ENCODE measurements at places on chromosomes 4 and X.

GRCh38 chrX:48022738-48023137 lies 15.9 kb downstream of the SPACA5 start:
- no peak for DNase-seq

- DNase-seq: no peak
These were observed 127.9 kb downstream of the ZNF330 start for GRCh38 chr4:141348573-141348972.

DNA sequence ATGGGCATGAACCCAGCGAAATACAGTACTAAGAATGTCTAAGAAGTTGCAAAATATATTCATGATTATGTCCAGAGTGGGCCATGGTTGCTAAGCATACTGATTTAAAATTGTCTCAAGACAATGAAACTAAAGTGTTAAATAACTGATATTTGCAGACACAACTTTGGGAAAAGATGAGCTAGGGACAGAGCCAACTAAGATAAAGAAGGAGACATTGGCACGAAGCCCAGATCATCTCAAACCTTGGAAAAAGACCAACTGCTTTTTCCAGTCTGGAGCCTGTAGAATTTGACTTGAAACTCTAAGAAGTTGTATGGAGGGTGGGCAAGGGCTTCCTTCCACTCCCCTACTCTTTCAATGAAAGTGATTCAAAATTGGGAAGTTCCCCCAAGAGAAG lies 108.5 kb upstream of the GLRA2 start:
- no peak for DNase-seq

DNA sequence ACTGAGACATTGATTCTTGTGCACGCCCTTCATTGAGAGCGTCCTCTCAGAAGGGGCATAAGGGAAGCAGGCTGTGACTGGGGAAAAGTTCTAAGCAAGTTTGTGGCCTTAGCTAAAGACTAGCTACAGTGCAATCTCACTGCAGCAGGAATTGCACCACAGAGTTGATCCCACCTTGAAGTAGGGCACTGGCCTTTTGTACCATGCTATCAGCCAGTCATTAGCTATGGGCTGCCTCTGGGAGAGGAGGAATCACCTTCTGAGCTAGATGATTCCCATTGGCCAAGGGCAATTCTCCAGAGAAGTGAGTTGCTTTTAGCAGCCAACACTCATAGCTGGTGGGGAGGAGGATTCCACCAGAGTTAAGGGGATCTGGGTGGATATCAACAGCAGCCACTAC lies 142.6 kb upstream of the SCML1 start:
- no peak for DNase-seq

GRCh38 chr4:39480902-39481695 lies 22.2 kb downstream of the LIAS start:
- DNase-seq: no peak

GRCh38 chrX:38233891-38234667 lies 13.4 kb upstream of the SRPX start:
- no peak for DNase-seq

DNA sequence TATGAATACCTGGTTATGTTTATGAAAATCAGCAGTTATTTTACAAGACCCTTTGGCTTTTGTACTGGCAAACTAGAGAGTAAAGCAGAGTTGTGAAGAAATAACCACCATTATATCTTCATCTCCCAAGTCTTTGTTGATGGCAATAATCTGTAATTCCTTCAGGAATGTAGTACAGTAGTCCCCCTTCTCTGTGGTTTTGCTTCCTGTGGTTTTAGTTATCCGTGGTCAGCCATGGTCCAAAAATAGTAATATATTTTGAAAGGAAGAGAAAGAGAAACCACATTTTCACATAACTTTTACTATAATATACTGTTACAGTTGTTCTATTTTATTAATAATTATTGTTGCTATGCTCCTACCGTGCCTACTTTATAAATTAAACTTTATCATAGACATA lies 27.8 kb downstream of the BANK1 start:
- DNase-seq: no peak

DNA sequence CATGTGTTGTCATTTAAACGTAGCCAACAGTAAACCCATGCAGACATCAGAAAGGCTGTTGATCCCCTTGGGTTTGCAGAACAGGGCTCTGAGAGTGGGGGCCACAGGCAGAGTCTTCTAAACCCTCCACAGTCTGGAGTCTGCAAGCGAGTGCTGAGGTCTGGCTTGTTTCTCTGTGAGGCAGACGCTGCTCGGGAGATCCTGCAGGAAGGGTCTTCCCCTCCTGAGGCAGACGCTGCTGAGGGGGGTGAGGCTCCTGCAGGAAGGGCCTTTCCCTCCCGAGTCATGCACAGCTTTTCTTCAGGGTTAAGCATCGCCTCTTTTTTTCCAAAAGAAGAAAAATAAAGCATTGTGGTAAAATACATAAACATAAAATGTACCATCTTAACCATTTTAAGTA lies 17.1 kb upstream of the PDE6B start:
- no peak for DNase-seq

GRCh38 chr4:185576962-185577950 lies 41.9 kb upstream of the PDLIM3 start:
- DNase-seq: no peak

DNA sequence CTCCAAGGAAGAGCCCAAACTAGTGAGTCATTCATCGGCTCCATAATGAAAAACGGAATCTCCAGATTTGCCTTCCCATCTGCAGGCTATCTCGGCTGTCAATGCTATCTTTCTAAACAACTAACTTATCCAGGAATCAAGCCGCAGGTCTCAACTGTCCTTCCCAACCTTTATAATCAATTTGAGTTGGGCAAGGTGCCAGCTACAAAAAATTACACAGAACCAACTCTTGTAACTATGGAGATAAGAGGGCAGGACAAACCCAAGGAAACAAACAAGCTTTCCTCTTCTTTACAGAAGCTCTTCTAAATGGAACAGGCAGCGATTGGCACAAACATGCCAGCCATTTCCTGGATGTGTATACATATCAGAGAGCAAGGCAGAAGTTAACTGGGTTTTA lies 61.2 kb upstream of the RAI2 start:
- DNase-seq: no peak

DNA sequence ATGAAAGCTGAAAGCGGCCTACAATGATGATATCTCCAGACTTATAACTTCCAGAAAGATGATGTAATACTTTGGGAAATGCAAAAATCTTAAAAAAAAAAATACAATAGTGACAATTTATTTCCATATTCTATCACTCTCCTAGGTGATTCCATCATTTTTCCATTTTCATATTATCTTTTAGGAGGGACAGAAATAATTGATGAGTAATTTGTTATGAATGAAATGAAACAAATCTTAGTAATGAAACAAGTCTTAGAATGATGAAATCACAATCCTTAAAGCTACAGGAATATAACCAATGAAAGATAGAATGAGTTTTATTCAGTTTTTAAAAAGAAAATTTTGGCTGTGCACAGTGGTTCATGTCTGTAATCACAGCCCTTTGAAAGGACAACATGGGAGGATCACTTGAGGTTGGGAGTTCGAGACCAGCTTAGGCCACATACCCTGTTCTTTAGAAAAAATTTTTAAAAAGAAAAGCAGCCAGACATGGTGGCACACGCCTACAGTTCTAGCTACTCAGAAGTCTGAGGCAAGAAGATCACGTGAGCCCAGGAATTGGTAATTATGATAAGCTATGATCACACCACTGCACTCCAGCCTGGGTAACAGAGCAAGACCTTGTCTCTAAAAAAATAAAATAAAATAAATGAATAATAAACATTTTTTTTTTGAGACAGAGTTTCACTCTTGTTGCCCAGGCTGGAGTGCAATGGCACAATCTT lies 21.7 kb downstream of the CLOCK start:
- DNase-seq: no peak

DNA sequence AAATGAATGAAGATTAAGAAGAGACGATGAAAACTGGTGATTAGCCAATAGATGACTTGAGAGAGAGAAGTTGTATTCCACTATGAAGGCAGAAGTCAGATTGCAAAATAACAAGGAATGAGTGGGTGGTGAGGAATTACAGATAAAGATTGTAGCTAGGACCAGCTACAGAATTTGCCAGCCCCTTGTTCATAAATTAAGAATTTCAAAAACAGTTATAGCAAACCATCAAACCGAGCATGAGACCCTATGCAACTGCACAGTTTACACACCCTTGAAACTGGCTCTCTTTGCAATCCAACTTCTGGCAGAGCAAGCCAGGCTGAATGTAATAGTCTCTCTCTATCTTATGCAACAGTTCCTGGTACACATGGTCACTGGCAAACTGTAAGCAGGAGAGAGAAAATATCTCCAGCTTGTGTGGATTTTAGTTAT lies 35.2 kb downstream of the STAP1 start:
- no peak for DNase-seq

DNA sequence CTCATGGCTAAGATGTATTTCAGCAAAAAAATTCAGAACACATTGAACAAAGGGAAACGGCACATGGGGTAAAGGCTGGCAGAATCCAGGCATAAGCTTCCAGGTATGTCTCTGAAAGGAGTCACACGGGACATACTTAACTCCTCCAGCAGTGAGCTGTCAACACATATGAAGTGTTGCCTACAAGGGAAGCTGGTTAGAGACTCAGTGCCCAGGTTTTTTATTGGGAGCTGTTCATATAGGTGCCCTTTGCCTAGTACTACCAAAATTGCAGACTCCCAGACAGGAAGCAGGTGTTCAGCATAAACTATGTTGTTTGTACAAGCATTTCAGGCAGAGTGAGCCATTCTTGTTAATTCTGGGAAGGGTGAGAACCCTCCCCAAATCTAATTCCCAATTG lies 77.4 kb upstream of the PUDP start:
- DNase-seq: no peak

DNA sequence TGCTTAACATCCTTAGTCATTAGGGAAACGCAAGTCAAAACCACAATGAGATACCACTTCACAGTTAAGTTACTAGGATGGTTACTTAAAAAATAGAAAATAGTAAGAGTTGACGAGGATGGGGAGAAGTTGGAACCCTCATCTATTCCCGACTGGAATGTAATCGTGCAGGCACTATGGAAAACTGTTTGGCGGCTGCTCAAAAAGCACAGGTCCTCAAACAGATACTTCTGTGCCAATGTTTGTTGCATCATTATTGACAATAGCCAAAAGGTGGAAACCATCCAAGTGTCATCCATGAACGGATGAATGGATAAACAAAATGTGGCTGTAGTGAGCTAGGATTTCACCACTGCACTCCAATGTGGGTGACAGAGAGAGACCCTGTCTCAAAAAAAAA lies 11.7 kb downstream of the CTAG1B start:
- DNase-seq: no peak

DNA sequence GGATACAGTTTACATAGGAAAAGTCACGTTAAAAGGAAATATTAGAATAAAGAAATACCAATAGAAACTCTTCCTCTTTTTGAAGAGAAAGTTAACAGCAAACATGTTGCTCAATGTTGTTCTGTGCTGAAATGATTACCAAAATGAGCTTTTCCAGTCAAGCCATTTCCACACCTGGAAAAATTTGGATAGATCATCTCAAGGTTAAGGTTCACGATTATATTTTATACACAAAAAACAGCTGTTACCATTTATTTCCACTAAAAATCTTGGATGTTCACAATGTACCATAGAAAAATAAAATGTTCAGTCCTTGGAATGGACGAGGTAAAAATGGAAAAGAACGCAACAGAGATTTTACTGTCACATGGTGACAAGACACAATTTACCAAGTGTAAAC lies 218.7 kb downstream of the SCFD2 start:
- DNase-seq: no peak

DNA sequence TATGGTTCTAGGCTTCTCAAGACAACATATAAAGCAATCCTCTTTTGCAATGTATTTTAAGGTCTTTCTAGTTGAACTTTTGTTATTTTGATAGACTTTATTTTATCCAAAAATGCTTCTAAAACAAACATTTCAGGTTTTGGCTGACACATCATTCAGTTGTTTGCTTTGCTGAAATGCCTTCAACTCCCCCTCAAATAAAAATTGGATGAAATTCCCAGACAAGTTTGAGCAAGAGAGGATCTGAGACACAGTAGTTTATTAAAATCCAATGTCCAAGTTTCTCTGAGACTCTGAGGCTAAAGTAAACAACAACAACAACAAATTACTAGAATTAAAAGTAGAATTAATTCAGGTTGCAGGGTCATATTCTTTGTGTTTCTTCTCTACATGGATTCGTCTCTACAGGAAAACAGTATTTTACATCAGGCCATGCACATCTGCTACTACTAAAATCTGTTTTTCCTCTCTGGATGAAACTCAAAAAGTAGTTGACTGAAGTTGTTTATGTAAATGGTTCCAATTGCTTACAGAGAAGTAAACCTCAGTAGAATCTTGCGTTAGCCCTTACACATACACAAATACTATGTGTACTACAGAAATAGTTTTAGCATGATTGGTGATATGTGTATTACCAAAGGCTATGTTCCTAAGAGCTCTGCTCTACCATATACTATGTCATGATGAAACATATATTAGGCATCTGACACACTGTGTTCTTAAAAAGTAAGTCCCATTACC lies 64.9 kb downstream of the PRSS12 start:
- no peak for DNase-seq

- DNase-seq: no peak
These were observed 21.9 kb downstream of the ARMCX6 start for GRCh38 chrX:101595739-101596419.

- no peak for DNase-seq
These were observed 262.1 kb upstream of the GPC4 start for GRCh38 chrX:133677123-133678063.

DNA sequence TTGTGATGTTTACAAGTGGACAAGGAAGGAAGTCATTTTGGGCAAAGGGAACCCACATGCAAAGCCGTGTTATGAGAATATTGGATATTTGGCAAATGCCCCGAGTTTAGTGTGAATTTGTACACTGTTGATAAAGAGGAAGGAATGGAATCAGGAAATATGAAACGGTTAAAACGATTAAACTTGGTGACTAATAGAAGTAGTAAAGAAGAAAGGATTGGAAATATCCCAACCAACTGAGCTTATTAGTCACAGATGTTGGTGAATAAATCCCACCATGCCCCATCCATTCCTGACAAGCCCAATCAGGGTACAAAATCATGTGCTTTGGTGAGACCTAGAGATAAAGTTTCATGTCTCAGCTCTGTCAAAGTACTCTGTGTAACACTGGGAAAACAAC lies 22.0 kb downstream of the ARHGAP24 start:
- DNase-seq: no peak

- DNase-seq: no peak
These were observed 15.0 kb upstream of the ENAM start for GRCh38 chr4:70613306-70614183.

DNA sequence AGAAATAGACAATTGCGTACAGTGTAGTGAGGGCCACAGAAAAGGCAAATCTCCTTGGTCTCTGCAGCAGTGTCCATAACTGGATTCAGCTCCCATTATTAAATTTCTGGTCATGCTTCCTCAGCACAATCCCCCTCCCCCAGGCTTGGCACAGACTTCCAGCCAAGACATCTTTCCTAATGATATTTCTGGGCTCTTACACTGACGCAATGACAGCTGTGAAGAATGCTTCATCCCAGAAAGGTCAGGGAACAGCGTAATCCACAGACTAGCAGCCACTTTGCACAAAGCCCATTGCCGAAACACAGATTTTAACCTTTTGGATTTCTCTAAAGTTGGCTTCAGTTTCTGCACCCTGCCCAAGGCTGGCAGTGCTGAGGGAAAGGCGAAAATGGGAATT lies 597.6 kb upstream of the CPEB2 start:
- DNase-seq: no peak

- DNase-seq: no peak
These were observed 12.2 kb upstream of the CDK16 start for GRCh38 chrX:47206316-47206715.
